Fibroblast of upper back skin (primary cell): ENCODE measurements at places on chromosomes 7 and 10.

GRCh38 chr10:129602938-129603535 is 136.0 kb downstream of the MGMT start:
- DNase-seq, result no peak

DNA sequence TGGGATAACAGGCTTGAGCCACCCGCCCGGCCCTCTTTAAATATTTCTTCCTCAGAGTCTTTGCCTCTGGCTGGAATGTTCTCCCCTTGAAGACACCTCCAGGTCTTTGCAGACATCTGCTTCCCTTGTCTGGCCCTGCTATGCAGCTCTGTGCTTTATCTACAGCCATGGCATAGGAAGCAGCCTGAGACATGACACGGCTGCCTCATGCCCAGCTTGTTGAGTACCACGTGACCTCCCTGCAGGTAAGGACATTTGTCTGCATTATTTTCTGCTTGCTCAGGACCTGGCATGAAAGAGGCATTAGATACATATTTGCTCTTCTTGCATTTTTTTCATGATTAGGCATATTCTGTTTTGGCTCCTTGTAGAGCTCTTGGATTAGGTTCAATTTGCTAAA is 113.8 kb upstream of the KLF6 start:
- no peak for DNase-seq

DNA sequence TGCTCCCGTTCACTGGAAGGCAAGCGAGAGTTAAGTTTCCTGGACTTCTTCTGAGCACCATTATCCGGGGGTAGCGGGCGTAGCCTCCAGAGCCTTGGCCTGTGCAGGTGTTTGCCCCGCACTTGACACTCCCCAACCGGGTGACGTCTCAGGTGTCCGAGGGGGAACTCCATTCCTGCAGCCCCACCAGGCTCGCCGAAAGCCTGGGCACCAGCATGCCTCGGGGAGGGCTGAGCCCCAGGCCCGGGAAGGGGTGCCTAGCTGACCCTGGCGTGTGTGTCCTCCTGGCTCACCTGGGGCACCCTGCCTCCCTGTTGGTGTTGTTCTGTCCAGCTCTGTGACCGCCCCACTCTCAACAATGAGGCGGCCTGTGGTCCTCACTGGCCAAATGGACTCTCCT is 109.4 kb upstream of the GPR26 start:
- no peak for DNase-seq

DNA sequence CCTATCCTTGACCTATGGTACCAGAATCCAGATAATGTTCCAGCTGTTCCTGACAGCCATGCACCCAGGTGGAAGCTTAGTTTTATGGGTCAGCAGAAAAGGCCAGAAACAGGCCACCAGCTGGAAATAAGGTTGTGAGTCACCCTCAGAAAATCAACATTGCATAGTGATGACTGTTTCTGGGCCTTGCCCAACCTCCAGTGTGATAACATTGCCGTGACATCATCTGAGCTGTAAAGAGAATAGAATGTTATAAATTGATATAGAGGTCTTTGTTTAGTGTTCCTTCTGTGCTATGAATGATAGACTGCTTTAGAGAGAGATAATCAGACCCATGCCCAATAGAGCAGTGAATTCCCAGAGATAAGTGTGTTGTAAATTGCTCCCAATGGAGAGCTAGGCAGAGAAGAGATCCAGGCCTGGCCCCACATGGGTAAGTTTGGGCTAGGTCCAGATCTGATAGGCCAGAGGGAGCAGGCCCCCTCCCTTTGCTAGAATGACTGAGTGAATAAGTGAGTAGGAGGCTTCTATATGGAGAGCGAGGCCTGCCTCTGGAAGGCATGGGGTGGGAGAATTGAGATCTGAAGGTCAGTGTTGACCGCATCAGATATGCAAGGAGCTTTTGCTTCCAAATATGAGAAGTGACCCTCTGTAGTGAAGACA is 14.2 kb upstream of the HPS1 start:
- peak; percentile 92 for DNase-seq

DNA sequence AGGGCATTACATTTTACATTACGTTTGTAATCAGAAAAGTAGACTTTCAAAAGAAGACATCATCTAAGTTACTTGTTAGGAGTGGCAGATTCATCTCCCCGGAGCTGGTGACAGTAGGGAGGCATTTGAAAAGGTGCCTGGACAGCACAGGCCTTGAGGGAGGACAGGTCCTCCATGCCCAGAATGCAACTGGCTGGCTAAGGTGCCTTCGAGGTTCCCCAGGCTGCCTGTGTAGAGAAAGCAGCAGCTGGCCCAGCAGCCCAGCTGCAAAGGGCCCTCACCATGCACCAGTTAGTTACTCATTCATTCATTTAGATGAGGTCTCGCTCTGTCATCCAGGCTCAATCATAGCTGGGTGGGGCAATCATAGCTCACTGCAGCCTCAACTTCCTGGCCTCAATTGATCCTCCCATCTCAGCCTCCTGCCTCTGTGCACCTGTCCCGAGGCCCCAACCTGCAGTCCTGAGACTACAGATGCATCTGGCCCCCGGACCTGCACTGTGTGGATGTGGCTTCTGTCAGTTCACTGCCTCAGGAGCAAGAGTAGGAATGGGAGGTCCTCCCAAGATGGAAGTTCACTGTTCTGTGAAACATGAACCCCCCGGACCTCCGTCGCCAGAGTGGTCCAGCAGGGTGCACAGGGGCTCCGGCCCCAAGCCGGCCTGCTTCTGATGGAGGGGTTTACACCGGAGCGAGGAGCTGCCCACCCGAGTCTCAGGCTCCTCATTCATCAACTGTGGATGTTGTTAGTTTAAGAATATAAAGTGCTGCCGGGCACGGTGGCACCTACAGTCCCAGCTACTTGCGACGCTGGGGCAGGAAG is 36.6 kb downstream of the PRKAG2 start:
- no peak for DNase-seq

GRCh38 chr7:2923886-2924574 is 79.9 kb upstream of the GNA12 start:
- DNase-seq, result no peak

- no peak for DNase-seq
Measured at GRCh38 chr10:120186506-120186905, 270.5 kb upstream of the PLPP4 start.

DNA sequence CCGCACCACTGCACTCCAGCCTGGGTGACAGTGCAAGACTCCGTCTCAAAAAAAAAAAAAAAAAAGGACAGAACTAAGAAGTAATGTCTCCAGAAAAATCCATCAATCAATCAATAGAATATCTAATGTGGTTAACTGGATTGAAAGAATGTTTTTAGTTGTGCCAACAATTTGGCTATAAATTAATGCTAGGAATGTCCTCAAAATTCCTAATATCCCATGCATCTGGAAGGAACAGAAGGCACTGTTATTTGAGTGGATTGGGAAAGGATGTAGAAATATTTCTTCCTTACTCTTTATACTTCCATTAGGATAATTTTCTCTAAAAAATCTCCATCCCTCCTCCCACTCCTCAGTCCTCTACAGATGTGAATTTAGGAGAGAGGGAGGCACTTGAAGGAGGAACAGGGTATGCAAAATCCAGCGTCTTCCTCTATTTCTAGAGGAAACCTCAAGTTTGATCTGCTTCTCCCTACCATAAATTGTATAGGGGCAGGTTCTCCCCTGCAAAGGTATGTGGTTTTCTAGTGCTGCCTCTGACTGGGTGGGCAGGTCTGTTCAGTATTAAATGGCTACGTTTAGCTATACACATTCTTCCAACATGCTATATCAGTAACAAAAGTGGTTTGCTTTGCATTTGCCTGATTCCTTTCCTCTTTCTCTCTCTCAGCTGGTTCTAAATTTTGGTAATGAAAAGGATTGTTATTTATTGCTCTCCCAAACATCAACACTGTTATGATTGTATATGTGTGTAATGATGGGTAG is 54.1 kb downstream of the RNLS start:
- DNase-seq, result peak; percentile 91

DNA sequence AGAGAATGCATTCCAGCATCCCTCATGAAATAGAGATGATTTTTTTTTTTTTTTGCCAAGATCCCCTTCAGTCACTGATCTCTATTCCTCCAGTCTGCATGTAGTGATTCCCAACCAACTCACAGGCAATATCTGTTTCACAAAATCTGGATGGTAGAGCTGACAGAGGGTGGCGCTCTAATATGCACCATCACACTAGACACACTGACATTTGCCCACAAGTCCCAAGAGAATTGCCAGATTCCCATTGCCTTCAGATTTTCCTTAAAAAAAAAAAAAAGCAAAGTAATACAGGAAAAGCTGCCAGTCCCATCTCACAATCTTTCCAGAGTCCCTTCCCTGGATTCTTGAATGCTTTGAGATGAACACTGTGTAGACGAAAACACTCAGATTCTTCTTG is 301.0 kb downstream of the SORCS1 start:
- no peak for DNase-seq

GRCh38 chr7:37353949-37354655 is 94.6 kb downstream of the ELMO1 start:
- no peak for DNase-seq

- peak; percentile 42 for DNase-seq
Measured at GRCh38 chr7:44309271-44310091, 15.9 kb downstream of the CAMK2B start.

DNA sequence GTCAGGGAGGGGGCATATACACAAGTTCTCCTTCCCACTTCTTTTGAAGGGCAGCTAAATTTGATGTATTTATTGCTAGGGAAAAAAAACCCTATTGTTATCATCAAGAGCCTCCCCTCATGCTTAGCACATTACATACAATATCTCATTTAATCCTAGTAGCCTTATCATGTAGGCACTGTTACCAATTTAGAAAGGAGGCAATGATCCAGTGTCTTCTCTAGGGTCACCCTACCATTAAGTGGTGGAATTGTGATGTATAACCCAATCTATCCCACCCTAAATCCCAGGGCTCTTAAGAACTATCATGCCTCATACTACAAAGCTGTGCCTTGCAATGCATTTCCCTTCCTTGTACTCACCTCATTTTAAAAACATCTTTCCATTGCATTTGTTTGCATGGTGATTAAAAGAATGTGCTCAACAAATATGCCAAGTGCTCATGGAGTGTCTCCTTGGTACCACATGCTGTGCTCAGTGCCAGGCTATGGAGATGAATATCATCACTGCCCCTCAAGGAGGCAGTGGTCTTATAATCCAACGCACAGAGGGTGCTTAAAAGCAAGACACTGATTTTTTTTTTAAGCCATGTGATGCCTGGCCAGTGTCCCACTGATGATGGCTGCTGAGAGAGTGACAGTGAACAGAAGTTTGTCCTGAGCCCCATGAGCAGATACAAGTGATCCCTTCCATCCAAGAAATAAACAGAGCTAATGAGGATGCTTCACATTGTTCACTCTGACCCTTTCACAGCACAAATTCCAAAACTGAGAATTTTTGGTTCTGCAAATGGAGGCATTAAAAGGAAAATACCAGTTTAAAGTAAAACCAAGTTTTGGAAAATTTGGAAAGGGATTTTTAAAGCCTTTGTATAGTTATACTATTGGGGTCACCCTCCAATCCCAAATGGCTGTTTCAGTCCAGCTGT is 98.2 kb downstream of the SORBS1 start:
- DNase-seq, result no peak

DNA sequence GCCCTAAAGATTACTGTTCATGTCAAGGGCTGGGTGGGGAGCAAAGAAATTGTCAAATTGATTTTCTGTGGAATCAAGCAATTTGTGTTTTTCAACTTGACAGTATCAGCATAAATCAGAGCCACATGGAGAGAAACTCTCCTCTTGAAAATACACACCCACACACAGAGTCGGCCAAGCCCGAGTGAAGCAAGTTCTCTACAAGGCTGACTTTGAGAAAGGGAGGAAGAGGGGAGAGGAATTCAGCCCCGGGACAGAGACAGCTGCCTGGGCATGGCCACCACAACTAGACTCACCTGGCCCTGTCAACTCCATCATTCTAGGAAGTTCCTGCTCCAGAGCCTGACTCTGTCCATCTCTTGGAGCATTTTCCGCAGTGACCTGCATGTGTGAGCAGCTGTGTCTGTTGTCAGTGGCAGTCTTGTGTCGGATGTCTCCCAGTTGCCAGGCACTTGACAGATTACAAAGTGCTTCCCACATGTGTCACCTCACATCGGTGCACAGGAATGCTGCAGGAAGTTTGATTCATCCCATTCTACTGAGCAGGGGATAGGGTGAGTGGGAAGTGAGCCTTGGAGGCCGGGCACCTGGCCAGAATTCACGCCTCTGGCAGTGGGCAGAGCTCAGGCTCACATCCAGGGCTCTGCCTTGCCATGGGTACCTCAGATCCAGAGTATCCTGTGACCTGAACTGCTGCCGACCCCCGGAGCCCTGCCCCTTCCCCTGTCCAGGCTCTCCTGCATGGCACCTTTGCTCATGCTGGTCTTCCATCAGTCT is 37.9 kb downstream of the ADAM12 start:
- peak; percentile 91 for DNase-seq

- DNase-seq, result peak; percentile 24
Measured at GRCh38 chr10:126160971-126161630, 227.2 kb downstream of the ADAM12 start.

GRCh38 chr7:42876182-42877068 is 35.4 kb downstream of the C7orf25 start:
- DNase-seq, result peak; percentile 61

GRCh38 chr7:43135129-43135528 is 22.7 kb downstream of the HECW1 start:
- peak; percentile 73 for DNase-seq

DNA sequence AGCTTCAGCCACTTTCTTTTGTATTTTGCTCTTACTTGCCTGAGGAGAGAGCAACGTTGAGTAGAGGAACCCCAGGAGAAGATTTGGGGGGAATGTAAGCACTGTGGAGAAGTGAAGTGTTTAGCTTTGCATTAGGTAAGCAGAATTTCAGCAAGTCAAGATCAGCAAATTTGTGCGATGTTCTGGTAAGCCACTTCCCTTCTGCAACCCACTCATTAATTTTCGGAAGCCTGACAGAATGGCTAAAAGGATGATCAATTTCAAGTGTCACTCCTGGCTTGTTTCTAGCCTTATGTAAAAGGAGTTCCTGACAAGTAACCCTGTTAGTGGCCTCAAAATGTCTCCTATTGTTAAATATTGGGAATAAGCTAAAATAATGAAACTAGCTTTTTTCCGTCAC is 48.5 kb upstream of the NXPH1 start:
- DNase-seq, result no peak

- DNase-seq, result no peak
Measured at GRCh38 chr7:24611130-24611529, 37.9 kb downstream of the PALS2 start.

- DNase-seq, result no peak
Measured at GRCh38 chr10:120789303-120790203, 61.6 kb upstream of the WDR11 start.
